ENCODE measurements at places on chromosomes 6 and 20. TPM values are rescaled to one million over a fixed set of nuclear protein-coding genes. Genes with fewer than 3 reads are reported as not detected.

SIGLEC1 gene
- total RNA-seq, result not detected

FUT9 gene
- total RNA-seq, result 2.1 TPM

LIME1 gene
- 17.5 TPM for total RNA-seq

MAS1L gene
- total RNA-seq, result not detected

HLA-DPB1 gene
- not detected for total RNA-seq

ANGPT4 gene
- total RNA-seq, result not detected

SAPCD1 gene
- total RNA-seq, result not detected

PSORS1C2 gene
- not detected for total RNA-seq

GATA5 gene
- not detected for total RNA-seq

AKAP12 gene
- 31.4 TPM for total RNA-seq

MYH7B gene
- total RNA-seq, result not detected

ENPP3 gene
- 0.29 TPM for total RNA-seq

MOG gene
- not detected for total RNA-seq

LATS1 gene
- total RNA-seq, result 5.5 TPM

DEFB116 gene
- not detected for total RNA-seq

SYCP2L gene
- 0.37 TPM for total RNA-seq

NELFE gene
- 293 TPM for total RNA-seq

TRIM15 gene
- total RNA-seq, result not detected

SLC35D3 gene
- not detected for total RNA-seq

CRISP1 gene
- not detected for total RNA-seq

GSTA2 gene
- not detected for total RNA-seq

TFAP2A gene
- 4.2 TPM for total RNA-seq

INSM1 gene
- not detected for total RNA-seq

TDP2 gene
- total RNA-seq, result 230 TPM

EDN1 gene
- 1.2 TPM for total RNA-seq

OR2J3 gene
- total RNA-seq, result not detected

MYL9 gene
- not detected for total RNA-seq

All from Caki2 (cell line).